ENCODE measurements at places on chromosomes 11 and 22.

GRCh38 chr11:36478700-36479329 is 31.3 kb downstream of the TRAF6 start:
- peak; percentile 76 for DNase-seq

GRCh38 chr11:32259641-32260081 is 168.8 kb downstream of the RCN1 start:
- no peak for DNase-seq

DNA sequence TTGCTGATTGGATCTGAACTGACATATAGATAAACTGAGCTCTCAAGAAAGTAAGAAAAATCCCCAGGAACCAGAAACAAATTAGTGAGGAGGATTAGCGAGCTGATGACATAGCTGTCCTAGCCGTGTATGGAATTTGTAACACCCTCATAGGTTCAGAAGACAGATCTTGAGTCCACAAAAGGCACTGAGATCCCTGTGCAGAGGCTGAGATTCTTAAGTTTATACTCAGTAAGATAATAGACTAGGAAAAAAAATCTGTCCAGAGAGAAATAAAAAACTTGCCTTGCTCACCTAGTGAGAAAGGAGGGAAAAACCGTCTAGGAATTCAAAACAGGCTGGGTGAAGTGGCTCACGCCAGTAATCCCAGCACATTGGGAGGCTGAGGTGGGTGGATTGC is 4.6 kb downstream of the NUMA1 start:
- no peak for DNase-seq

DNA sequence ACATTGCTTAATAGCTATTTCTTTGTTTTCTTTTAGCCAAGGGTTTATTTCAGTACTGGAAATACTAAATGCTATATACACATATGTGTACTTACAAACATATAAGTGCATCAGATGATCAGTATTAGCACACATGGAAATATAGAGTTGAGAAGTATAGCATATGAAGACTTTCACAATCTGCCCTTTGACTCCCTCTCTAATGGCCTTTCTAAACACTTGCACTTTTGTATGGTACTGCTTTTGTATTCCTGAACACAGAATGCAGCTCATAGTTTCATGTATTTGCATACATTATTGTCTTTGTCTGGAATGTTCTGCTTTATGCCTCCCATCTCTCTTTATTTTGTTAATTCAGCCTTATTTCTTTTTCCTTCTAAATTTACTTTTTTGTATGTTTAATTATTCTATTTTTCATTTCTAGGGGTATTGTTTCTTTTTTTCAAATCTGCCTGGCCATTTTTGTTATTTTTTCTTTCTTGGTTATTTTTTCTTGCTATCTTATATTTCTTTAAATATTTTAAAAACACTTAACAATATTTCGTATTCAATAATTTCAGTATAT is 28.8 kb downstream of the ACER3 start:
- DNase-seq, result peak; percentile 41

- peak; percentile 69 for DNase-seq
Measured at GRCh38 chr11:128157423-128158298, 429.7 kb downstream of the ETS1 start.

DNA sequence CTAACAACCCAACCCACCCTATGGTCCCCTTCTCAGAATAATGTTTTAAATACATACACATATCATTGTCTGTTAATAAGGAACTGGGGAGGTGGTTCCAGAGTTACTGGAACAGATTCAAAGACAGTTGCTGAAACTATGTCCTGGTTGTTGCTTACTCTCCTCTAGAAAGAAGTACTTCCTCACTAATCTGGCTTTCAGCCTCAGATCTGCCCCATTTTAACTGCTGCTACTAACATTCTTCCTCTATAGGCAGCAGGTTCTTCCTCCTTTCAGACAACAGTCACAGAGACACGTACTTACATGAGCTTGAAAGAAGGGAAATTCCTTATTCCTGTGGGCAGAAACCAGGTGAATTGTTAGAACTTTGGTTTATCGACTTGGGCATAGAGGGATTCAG is 8.1 kb upstream of the NEU3 start:
- no peak for DNase-seq

GRCh38 chr11:90656171-90656570 is 433.3 kb upstream of the CHORDC1 start:
- DNase-seq, result no peak

- DNase-seq, result no peak
Measured at GRCh38 chr22:37464181-37464580, 22.0 kb downstream of the MFNG start.

- DNase-seq, result no peak
Measured at GRCh38 chr22:20009582-20010306, 6.9 kb downstream of the ARVCF start.

DNA sequence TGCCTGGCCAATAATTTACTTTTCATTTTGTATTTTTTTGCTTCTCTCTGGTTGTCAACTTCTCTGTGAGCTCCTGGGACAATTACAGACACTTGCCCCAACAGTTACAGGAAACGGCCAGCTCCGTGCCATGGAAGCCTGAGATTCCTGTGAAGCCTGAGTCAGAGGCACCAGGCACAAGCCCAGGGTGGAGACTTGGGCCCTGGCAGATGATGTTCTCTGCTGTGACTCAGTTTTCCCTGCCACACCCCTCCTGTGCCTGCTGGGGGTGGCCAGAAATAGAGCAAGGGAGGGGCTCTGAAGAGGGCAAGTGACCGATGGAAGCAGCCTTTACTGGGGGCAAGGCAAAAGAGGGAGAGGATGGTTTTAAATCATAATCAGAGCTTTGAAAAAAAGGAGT is 4.9 kb downstream of the ATP5MGL start:
- no peak for DNase-seq

GRCh38 chr22:27610863-27611786 is 190.4 kb downstream of the MN1 start:
- DNase-seq, result no peak

DNA sequence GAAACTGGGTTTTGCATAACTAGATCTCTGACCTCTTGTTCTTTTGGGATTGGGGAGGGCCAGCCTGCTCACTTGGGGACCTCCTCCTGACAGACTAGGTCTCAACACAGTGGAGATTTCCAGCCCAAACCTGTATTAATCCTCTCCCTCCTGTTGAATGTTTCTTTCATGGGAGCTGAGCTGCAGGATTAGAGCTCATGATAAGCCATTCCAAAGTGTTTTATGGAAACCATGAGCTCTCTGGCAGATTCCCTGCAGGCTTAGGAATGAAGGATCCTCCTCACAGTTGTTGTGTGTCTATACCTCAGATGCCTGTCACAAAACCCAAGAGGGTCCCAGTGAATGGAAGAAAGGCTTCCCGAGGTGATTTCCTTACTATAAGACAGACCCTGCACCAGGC is 248.4 kb upstream of the B3GAT1 start:
- DNase-seq, result no peak

DNA sequence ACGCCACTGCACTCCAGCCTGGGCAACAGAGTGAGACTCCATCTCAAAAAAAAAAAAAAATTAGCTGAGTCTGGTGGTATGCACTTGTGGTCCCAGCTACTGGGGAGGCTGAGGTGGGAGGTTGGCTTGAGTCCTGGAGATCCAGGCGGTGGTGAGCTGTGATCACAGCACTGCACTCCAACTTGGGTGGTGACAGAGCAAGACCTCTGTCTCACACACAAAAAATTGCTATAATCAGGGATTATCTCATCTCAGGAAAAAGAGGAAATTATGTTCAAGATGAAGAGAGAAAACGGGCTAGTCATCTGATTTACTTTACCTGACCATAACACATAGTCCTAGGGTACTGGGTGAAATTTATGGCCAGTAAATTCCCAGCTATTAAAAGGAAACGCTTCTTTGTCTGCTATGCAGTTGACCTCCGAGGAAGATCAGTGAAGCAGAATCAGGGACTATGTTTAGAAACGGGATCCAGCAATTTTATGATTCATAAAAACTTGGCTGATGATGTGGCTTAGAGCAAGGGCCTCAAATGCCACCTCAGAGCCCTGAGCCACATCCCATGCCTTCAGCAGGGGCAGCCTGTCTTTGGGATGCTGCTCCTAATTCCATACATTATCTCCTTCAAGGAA is 386.2 kb downstream of the NTM start:
- DNase-seq, result no peak

DNA sequence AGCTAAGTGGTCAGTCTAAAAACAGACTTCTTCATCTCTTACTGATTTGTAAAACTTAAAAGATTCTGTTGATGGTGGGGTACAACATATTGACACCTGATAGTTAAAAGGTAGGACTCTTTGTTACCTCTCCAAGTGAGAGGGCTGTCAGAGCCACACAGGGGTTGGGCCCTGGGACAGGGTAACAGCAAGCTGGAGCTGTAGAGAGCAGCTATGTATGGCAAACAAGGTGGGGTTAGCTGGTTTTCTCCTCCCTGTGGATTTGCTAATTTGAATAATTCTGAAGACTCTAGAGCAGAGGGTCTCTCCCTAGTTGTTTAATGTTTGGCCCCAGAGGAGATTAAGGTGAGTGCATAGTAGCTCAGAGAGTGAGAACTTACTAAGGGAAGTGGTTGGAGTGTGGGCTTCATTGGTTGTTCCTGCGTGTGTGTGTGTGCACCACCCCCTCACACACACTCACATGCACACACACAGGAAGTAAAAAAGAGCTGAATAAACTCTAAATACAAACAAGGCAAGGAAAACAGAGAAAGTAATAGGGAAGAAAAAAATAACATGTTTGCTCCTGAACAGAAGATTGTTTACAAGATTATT is 9.2 kb upstream of the GAS2 start:
- no peak for DNase-seq

DNA sequence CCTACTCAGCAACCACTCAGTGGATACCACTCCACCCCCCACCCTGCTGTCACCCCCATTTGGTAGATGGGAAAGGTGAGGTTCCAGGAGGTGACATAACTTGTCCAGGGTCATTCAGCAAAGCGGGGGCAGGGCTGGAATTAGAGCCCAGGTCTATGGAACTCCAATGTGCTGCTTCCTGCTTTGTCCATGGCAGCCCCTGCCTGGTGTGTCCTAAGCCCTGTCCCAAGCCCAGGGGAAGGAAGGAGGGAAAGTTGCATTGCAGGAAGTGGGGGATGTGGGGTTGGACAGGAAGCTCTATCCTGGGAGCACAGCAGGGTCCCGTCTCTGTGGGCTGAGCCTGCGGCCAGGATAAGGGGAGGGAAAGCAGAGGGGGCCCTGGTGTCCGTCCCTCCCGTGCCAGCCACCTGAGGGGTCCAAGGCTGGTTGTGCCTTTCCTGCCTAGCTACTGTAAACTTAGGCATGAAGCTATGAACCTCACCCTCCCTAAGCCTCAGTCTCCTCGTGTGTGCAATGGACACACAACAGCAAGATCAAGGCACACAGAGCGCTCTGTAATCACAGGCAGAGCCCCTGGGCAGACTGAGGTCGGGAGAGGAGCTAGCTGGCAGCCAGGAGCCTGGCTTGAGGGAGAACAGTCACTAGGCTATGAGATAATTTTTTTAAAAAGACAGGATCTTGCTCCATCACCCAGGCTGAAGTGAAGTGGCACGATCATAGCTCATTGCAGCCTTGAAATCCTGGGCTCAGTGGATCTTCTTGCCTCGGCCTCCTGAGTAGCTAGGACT is 12.9 kb downstream of the GAL3ST1 start:
- DNase-seq, result no peak

GRCh38 chr22:20429254-20430100 is 8.1 kb downstream of the SCARF2 start:
- no peak for DNase-seq

DNA sequence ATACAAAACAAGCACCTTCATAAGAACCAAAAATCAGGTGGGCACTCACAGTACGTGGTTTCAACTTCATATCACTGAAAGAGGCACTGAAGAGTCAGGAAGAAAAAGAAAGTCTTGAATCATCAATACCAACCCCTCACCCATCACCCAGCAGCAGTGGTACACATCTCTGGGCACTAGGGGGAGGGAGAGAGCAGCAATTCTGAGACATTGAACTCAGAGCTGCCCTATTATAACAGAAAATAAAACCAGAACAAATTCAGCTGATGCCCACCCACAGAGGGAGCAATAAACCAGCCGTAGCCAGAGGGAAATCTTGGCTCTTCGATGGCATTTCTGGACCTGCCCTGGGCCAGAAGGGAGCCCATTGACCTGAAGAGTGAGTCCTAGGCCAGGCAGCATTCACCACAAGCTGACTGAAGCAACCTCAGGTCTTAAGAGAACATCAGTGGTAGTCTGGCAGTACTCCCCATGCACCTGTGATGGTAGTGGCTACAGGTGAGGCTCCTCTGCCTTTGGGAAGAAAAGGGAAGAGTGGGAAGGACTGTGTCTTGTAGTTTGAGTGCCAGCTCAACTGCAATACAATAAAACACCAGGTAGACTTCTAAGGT is 42.2 kb upstream of the FAM181B start:
- DNase-seq, result no peak

DNA sequence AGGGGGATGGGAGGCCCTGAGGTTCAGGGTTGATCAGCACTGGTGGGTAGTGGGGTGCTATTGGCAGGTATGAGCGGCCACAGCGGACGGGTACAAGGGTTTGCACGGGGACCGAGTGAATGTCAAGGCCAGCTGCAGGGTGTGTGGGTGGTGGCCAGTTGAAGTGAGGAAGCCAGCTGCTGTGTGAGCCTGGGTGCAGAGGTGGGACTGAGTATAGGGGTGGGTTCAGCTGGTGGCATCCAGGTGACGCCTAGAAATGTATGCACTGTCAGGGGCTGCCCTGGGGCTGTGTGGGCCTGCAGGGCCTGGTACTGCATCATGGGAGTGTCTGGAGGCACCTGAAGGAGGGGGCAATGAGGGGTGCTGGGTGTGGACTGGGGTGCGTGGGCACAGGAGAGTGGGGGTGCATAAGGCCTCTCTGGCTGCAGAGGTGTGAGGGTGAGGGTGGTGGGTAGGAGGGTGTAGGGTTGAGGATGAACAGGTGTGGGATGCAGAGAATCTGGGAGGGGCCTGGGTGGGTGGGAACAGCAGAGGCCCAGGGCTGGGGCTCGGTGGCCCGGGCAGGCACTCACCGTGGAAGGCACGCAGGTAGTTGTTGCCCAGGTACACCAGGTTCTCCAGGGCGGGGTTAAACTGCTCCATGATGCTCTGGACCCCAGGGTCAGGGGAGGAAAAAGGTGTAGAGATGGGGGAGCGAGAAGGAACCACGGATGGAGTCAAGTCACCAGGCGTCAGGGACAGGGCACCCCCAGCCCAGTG is 1.7 kb downstream of the BAIAP2L2 start:
- DNase-seq, result no peak

DNA sequence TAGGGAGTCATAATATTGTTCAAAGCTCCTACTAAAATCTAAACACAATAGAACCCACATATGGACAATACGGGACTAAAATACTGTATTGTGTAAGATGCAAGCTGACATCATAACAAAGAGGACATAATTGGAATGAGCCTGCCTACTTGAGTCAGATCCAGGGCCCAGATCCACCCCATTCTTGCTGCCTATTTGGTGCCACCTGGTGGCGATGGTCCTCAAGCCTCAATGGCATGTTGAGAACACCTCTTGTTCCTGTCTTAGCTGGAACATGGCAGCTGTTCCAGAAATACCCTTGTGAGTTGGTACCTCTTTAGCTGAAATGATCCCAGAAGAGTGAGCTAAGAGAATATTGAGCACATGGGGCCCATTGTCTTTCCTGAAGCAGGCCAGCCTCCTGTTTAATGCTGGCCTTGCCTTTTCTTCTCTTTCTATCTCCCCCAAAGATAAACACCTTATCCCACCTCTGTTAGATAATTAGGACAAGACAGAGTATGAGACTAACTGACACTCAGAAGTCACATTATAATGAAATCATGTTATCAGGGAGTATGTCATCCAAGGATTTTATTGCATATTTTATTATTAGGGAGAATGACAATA is 680.9 kb upstream of the ANO5 start:
- peak; percentile 47 for DNase-seq

GRCh38 chr11:60634126-60634525 is 65.3 kb upstream of the MS4A8 start:
- DNase-seq, result no peak

Measured in midbrain (tissue), 1 donor.